ENCODE measurements at places on chromosomes 2 and 18.

- no peak for DNase-seq
Measured at GRCh38 chr2:118954297-118955060, 12.5 kb downstream of the MARCO start.

GRCh38 chr2:64952511-64953482 is 36.4 kb upstream of the SLC1A4 start:
- DNase-seq: no peak

DNA sequence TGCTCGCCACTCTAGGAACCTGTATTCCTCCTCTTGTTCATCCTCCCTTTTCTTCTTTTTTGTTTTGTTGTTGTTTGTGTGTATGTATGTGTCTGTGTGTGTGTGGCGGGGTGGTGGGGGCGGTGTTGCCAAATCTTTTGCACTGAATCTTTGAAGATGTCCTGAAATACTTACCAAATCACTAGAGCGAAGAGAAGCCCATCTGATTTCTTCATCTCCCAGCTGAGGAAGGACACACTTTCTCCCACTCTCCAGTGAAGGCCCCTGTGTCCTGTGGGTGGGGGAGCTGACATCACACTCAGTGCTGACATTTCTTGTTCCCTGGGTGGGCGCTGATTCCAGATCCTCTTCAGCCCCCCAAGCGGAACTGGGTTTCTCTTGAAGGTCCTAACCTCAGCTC is 74.5 kb downstream of the NEDD4L start:
- no peak for DNase-seq

DNA sequence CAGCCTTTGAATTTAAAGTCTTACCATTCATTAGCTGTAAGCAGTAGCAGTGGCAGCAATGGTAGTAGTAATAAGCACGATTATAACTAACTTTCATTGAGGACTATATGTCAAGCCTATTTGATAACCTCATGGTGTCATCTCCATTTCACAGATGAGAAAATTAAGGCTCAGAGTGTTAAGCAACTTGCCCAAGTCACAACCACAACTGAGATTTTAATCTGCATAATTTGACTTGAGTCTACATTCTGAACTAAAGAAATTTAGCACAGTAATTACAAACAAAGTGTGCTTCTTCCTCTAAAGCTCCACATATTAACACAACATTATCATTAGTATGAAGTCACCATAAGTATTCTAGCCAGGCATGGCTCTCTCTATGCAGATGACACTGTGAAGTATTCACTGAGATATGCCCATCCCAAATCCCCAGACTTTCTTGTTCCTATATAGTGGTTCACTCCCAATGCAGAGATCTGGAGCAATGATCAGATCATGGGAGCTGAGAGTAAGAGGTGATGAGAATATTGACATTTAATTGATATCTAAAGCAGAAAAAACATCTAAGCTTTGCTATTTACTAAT is 120.2 kb downstream of the ATAD2B start:
- no peak for DNase-seq

GRCh38 chr2:44598330-44599119 is 236.8 kb downstream of the CAMKMT start:
- no peak for DNase-seq

DNA sequence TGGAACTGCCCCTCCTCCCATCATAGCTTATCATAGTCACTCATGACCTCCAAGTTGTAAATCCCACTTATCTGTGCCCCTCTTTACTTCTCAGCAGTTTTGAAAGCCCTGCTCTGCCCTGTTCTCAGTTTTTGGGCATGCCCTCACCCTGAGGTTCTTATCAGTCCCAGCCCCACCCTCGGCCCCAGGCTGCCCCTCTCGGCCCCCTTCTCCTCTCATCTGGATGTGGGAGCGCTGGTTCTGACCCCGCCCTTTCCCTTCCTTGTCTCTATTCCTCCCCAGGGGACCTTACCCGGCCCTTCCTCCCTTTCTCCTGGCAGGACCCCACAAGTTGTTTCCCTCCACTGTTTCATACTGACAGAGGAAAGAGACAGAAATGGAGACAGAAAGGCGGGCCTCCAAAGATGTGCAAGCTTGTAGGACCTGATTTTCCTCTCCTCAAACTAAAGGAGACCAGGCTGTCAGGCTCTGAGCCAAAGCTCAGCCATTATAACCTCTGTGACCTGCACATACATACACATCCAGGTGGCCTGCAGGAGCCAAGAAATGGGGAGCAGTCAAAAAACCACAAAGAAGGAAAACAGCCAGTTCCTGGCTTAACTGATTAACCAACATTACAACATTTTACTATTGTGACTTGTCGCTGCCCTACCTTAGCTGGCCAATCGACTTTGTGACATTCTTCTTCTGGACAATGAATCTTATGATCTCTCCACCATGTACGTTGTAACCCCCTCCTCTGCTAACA is 171.0 kb upstream of the HS6ST1 start:
- DNase-seq: no peak

GRCh38 chr2:212398316-212398715 is 140.3 kb downstream of the ERBB4 start:
- no peak for DNase-seq

DNA sequence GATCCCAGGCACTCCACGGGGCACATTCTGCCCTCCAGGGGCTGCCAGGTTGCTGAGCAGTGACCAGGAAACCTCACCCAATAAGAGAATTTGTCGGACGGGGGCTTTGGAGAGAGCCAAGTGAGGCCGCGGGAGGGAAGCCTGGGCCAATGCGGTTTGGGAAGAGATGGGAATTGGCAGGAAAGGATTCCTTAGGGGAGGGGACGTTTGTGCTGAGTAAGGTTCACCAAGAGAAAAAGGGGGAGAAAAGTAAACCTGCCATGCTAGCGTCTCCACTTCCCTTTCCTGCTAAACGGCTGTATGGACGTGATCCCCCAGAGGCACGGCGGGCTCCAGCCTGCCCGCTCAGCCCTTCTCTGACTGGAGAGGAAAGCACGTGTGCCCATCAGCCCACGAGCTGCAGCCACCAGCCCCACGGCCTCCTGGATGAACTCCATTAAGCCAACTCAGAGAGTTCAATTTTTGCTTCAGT is 194.4 kb upstream of the ID2 start:
- no peak for DNase-seq

DNA sequence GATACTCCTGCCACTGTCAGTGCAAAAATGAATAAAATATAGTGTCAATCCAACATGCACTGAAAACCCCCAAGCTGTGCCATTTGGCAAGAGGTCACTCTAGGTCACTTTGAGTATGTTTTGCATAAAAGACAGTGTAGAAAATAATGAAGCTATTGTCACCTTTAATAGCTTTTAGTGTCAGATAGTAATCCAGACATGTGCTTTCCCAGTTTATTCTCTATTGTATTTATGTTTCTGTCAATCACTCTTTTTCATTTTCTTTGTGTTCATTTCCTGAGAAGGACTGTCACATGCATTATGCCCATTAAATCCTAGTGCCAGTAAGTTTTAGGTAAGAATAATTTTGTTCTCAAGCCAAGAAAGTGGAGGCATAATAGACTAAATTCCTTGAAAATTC is 1073.9 kb upstream of the CDH2 start:
- no peak for DNase-seq

DNA sequence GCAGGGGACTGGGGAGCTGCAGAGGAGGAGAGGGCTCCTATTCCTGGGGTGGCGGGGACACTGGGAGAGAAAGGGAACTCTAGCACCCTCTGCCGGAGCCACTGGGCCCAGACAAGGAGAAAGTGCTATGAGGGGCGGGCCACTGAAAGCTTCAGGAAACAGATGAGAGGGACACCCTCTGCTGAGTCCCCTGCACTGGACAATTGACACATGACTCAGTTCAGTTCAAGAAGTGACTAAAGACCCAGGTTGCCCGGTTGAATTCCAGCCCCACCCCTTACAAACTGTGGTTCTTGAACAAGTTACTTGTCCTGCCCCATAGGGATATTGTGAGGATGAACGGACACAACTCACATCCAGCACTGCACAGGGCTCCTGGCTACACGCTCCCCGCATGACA is 5.0 kb downstream of the RUFY4 start:
- no peak for DNase-seq

GRCh38 chr2:56757884-56758545 is 574.2 kb downstream of the CCDC85A start:
- no peak for DNase-seq

GRCh38 chr2:76928026-76928425 is 594.1 kb downstream of the LRRTM4 start:
- DNase-seq: no peak

DNA sequence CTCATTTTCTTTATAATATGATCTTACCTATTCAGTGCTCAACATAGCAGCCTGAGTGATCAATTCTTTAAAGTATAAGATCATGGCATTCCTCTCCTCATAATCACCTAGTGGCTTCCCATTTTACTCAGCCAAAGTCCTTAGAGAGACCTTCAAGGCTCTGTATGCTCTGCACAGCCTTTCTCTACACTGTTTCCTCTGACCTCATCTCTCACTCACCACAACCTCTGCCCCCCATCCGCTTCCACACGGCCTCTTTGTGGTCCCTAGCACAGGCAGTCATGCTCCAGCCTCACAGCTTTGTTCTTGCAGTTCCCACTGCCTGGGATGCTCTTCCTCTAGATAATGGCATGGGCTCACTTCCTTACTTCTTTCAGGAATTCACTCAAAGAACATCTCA is 109.2 kb downstream of the HIBCH start:
- DNase-seq: no peak

GRCh38 chr2:237164474-237165042 is 78.9 kb downstream of the COPS8 start:
- no peak for DNase-seq

DNA sequence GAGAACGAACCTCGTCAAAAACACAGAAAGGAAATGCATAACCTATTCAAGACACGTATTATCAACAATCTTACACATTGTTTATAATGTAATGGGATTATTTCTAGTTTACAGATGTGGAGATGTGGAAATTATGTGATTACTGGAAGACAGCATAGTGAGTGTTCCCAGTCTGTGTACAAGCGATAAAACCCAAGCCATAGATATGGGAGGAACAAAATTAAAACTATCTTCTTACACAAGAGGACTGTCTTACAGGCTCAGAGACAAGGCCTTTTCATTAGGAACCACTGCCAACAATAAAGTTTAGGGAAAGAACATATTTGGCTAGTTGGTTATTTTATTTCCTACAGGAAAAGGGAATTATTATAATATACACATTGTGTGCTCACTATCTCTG is 20.3 kb downstream of the COBLL1 start:
- no peak for DNase-seq

All from GM12878 (cell line).